Temporal lobe (tissue), 4 donors: ENCODE measurements at places on chromosomes 11 and 22. TPM values are rescaled to one million over a fixed set of nuclear protein-coding genes. Genes with fewer than 3 reads are reported as not detected.

The MPPED2 gene
- total RNA-seq = 65.6 TPM

The GPHA2 gene
- total RNA-seq = not detected

The CNTF gene
- 1.2 TPM for total RNA-seq

The TMEM132A gene
- total RNA-seq = 105 TPM

The SEC14L2 gene
- 3.9 TPM for total RNA-seq

The XKR3 gene
- not detected for total RNA-seq

The EMID1 gene
- total RNA-seq = 37.9 TPM

The ZMAT5 gene
- total RNA-seq = 10.3 TPM

The FXYD2 gene
- total RNA-seq = 0.49 TPM

The KRTAP5-1 gene
- not detected for total RNA-seq

The LRRC10B gene
- 2.5 TPM for total RNA-seq

The TCN2 gene
- 11.1 TPM for total RNA-seq

The SLC17A6 gene
- total RNA-seq = 6.1 TPM

The GLYATL2 gene
- 0.74 TPM for total RNA-seq

The SLC22A12 gene
- not detected for total RNA-seq

The SHANK2 gene
- 41.6 TPM for total RNA-seq

The ASRGL1 gene
- total RNA-seq = 24.6 TPM

The LGALS12 gene
- not detected for total RNA-seq

The LRFN4 gene
- 28.5 TPM for total RNA-seq

The MMP12 gene
- not detected for total RNA-seq

The ROBO4 gene
- 3.9 TPM for total RNA-seq

The LYVE1 gene
- total RNA-seq = 4.9 TPM

The OR5AL1 gene
- not detected for total RNA-seq

The DGCR6 gene
- total RNA-seq = 6.4 TPM

The KCNJ5 gene
- total RNA-seq = 0.49 TPM

The SCGB1D2 gene
- not detected for total RNA-seq

The OOSP1 gene
- total RNA-seq = 0.25 TPM

The IL10RA gene
- total RNA-seq = 1.2 TPM

The CHRDL2 gene
- total RNA-seq = 0.25 TPM

The FGF19 gene
- total RNA-seq = not detected

The GP1BB gene
- 24.8 TPM for total RNA-seq

The CNTN5 gene
- total RNA-seq = 6.9 TPM

The YPEL1 gene
- 73.5 TPM for total RNA-seq

The SCN2B gene
- total RNA-seq = 3.0 TPM

The SAA1 gene
- not detected for total RNA-seq

The MUC6 gene
- under 0.01 TPM for total RNA-seq

The C1QTNF5 gene
- total RNA-seq = 3.0 TPM

The MMP8 gene
- total RNA-seq = 0.25 TPM

The PRG3 gene
- total RNA-seq = not detected

The EHD1 gene
- 17.7 TPM for total RNA-seq

The APOA5 gene
- not detected for total RNA-seq

The MS4A10 gene
- total RNA-seq = not detected

The INS gene
- total RNA-seq = not detected

The DAGLA gene
- total RNA-seq = 7.4 TPM

The MOGAT2 gene
- 0.25 TPM for total RNA-seq

The LMO2 gene
- total RNA-seq = 13.5 TPM

The PNPLA5 gene
- 0.25 TPM for total RNA-seq

The SLC1A2 gene
- total RNA-seq = 192 TPM

The TRIOBP gene
- total RNA-seq = 22.6 TPM
